OCI-LY7 (cell line): ENCODE measurements at places on chromosomes 7 and 10.

DNA sequence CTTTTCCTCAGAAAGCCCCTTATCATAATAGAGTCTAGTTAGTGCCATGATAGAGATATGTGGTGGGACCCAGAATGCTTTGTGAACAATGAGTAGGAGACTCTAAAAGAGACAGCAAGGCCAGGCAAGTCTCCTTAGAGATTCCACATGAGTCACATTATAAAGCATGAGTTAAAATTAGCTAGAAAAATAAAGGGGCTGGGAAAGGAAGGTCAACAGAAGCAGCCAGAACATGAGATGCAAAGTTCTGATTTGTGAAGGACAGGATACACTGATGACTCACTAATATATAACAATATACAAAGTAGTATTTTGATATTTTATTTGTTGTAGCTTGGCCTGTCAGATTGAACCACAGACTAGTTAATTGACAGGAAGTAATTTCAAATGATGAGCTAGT is 25.3 kb upstream of the SNX13 start:
- no peak for DNase-seq

GRCh38 chr7:134473861-134474291 is 15.0 kb upstream of the AKR1B1 start:
- DNase-seq = no peak

GRCh38 chr10:119849031-119849789 is 23.4 kb downstream of the MCMBP start:
- no peak for DNase-seq

- no peak for DNase-seq
Measured at GRCh38 chr10:44253769-44254462, 131.0 kb downstream of the CXCL12 start.

DNA sequence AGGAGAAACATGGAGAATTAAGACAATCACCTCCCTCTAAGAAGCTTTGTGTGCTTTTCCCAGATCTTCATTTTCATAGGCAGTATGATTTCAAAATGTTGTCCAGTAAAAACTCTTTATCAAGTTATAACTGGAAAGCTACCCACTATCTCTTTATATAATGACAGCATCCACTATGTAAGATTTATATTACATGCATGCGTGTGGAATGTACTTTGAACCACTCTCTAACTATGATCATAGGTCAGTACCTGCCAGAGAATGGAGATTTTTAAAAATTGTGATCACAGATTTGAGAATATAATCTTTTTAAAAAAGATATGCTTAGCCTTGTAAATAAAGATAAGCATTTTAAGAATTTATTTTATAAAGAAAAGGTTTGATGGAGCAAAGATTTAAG is 17.9 kb downstream of the PAPSS2 start:
- no peak for DNase-seq

DNA sequence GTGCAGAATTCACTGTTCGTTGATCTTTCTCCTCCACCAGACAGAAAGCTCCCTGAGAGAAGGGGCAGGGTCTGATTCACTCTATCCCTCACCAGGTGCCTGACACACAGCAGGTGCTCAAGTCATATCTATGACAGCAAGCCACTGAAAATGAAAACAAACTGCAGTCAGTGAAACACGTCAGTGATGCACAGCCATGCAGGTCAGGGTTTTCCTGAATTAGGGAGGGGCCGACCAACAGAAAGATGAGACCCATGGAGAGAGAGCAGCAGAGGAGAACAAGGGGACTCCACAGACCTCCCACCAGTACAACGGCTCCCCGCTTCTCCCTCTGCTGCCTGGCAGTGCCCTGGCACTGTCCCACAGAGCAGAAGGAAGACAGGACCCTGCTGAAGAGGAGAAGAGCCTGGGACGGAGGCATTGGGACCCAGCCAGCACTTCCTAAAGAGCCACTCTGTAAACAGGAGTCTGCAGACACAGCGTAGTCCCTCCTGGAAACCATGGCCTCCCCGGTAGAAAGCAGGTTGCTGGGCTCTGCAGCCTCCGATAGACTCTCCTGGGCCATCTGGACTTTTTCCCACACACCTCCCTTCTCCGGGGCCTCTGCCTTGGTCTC is 50.3 kb downstream of the FAM53B start:
- DNase-seq = no peak

- DNase-seq = peak; percentile 98
Measured at GRCh38 chr7:100221231-100221718, 1.5 kb downstream of the PVRIG start.

DNA sequence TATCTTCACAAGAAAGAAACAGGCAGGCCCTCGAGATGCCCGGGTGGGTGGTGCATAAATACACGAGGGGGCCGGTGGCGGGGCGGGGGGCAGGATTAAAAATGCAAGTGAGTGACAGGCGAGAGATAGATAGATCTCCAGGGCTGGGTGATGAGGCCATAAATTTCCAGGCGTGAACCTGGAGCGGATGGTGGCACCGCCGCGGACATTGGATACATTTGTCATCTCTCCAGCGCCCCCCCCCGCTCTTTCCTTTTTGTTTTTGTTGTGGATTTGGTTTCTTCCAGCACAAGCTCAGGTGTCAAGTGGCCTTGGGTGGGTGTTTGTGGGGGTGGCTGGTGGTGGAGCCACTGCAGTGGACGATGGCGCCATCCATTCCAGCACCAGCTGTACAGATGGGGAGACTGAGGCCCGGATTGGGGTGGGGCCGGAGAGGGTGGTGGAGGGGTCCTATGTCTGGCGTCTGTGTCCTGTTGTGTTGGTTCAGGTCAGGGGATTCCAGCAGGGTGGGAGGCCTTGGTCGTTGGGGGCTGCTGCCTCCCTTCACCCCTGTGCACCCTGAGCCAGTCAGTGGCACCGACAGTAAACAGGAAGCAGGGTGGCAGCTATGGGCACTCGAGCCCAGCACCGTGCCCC is 2.9 kb downstream of the ELFN1 start:
- no peak for DNase-seq

- peak; percentile 76 for DNase-seq
Measured at GRCh38 chr7:50266635-50267386, 37.7 kb upstream of the IKZF1 start.

DNA sequence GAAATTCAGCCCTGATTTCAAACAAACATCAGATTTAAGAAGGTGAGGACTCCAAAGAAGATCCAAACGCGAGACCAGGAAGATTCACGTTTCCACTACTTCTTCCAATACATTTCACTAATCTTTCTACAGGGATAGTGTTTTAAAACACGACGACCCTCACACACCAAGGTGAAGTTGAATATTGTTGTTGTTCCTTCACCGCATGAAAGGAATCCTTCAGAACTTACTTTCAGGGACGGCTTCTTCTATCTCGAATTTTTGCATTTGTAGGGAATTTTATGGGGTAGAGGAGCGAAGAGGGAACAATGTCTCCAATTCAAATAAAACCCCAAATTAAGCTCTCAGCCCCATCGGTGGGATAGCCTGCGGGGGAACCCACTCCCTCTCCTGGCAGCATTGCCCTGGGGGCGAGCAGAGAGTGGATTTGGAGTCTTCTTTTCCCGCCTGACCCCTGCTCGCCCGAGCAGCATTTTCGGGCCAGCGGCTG is 1.5 kb upstream of the GATA3 start:
- no peak for DNase-seq

GRCh38 chr10:55374917-55375316 is 573.9 kb upstream of the PCDH15 start:
- no peak for DNase-seq

- no peak for DNase-seq
Measured at GRCh38 chr7:76259124-76260093, 43.1 kb upstream of the HSPB1 start.

DNA sequence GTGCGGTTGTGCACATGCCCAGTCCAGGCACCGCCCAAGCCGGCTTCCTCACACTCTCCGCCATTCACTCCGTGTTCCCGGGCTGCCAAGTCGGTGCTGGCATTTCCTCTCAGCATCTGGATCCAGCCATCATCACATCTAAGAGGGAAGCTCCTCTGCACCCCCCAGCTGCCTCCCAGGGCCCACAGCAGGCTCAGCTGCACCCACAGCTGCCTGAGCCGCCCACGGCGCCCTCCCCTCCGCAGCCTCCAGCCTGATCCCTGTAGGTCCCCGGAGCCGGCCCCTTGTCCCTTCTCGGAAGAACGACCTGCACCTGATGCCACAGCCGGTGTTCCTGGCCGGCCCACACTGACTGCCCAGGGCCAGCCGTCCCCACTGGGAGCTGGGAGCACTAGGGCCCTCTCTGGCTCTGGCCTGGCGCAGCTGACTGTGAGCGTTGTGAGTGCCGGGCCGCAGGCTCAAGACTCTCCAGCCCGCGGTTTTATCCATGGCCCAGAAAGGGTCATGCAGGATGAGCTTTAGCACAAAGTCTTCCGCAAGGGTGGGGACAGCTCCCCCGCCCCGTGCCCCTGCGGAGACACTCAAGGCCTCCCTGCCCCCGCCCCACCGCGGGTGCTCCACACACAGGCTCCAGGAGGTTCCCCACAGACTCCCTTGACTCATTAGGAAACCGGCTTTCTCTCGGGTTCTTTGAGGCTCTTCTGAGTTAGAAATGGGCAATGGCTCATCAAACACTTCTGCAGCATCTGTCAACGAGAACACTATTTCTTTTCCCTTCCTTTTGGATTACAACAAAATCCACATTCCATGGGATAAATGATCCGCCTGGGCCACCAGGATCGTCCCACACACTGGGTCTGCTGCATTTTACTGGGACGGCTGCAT is 31.2 kb downstream of the CFAP46 start:
- DNase-seq = no peak
